NCI-H2081 treated with DMSO at 0.1 percent for 48 hours (cell line): ENCODE measurements at places on chromosomes 7 and 10.

DNA sequence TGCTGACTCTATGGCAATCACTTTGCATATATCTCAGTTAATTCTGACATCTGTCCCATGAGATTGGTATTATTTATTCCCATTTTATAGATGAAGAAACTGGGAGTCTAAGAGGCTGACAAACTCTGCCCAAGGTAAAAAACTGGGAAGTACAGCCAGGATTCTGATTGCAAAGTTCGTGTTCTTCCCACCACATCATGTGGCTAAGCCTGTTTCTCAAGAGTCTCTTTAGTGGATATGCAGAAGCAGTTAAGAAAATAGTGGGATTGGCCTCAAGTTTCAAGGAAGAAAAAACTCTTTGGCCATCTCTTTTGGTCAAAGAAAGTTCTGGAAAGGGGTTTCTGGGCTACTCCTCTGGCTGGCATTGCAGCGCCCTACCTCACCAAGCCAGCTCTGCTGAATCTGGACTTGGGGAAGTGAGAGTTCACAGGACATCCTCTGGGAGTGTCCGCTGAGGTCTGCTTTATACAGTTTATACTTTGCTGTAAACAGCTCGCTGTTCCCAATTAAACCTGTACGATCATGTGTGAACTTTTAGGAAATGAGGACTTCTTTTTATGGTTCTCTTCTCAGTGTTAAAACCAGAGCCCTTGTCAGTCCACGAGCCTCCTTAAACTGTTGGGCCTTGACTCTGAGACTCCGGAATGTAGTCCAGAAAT lies 12.2 kb upstream of the BMPR1A start:
- no peak for DNase-seq

GRCh38 chr7:143914938-143915652 lies 13.1 kb upstream of the TCAF1 start:
- DNase-seq: no peak

DNA sequence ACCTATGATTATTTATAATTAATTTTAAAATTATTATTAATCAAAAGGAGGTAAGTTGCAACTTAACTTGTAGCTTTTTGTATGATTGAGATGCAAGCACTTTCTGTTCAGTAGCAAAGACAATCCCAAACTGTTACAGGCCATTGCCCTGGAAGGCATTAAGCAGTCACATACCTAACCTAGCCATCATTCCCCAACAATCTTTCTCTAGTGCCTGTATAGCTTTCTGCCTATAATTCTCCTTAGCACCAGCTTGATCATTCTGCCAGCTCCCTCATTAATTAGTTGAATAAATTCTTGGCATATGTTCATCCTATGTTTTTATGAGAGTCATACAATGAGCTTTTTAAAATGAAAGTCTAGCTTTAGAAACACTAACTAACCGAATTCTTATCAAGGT lies 178.9 kb upstream of the TMEM106B start:
- DNase-seq: no peak

- DNase-seq: no peak
Observed at GRCh38 chr7:76185187-76185896, 16.4 kb upstream of the SRRM3 start.

DNA sequence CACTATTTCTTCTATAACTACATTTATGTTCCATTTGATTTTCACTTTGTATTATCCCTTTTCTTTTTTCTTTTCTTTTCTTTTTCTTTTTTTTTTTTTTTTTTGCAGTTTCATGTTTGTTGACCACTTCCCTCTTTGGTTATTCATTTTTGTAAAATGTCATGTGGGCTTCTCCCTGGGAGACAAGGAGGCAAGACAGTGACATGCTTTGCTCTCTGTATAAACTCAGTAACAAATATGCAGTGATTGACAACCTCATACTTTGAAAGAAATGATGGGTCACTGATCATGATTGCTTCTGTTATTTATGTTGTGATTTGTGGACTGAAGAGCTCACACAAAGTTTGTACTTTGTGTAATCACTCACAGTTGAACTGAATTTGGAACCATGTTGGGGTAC lies 90.2 kb upstream of the ABI1 start:
- no peak for DNase-seq

DNA sequence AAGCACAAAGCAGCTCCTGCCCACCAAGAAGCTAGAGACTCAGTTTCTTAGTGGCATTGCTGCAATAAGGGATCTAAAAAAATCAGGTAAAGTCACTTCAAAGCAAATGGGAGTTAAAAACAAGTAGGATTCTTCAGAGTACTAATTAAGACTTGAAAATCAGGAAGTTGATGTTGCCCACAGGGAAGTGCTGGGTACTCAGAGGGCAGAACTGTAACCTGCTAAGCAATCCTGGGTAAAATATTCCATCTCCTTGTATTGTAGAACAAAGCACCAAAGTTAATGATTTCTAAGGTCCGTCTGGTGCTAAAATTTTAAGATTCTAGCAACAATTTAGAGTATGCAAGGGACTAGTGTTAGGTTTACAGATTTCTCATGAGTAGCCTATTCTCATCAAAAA lies 8.3 kb downstream of the PEX1 start:
- no peak for DNase-seq

DNA sequence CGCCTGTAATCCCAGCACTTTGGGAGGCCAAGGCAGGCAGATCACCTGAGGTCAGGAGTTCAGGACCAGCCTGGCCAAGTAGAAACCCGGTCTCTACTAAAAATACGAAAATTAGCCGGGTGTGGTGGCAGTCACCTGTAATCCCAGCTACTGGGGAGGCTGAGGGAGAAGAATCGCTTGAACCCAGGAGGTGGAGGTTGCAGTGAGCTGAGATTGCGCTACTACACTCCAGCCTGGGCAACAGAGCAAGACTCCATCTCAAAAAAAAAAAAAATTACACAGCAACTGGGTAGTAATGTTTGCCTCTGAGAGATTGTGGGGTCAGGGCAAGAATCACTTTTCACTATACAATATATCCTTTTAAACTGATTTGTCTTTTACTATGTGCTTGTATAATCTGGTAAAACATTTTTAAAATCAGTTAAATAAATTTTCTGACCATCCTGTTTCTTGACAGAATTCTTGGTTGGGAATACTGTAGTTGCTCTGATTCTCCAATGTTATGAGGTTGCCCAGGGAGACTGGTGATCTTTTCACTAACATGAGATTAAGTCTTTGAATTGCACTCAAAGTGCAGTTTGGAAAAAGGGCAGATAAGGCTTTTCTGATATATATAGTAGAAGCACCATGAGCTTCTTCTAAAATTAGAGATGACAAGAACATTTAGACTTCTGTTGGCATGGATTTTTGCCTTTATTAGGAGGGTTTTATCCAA lies 1.5 kb downstream of the ENTPD7 start:
- no peak for DNase-seq

- no peak for DNase-seq
Observed at GRCh38 chr7:33829536-33829935, 75.8 kb upstream of the BMPER start.

- DNase-seq: no peak
Observed at GRCh38 chr10:113239566-113240350, 289.7 kb downstream of the TCF7L2 start.

- DNase-seq: no peak
Observed at GRCh38 chr7:91514591-91514990, 250.4 kb downstream of the FZD1 start.

DNA sequence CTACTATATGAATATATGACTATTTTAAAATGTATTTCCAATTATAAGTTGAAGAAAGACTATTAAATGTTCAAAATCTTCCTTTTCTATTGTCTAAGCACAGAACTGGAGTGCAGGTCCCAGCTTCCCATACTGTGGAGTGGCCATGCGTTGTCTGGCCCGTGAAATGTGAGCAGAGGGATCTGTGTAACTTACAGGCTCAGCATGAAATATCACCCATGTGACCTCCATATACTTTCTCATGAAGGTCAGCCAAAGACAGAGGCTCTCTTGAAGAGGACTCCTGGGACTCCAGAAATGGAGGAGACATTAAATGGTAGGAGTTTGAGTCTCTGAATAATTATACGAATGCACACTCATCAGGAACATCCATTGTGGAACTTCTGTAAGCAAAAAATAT lies 92.4 kb upstream of the CAV2 start:
- no peak for DNase-seq

GRCh38 chr7:43926798-43927123 lies 525 bp downstream of the UBE2D4 start:
- DNase-seq: no peak

DNA sequence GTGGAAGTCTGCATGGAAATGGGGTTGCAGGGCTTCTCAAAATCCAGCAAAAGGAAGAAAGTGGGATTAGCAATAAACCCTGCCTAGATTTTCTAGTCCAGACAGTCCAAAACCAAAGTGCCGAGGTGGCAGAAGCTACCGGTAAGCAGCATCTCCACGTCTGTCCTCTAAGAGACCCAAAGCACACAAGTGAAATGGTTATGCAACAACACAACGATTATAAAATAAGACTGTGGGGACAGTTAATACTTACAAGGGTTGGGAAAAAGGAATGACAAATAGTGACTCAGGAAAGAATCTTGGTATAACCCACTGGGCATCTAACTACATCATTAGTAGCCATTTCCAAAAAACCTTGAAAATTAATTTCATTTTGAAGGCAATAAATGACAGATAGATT lies 24.7 kb downstream of the CREB3L2 start:
- no peak for DNase-seq

- no peak for DNase-seq
Observed at GRCh38 chr10:32930036-32930435, 28.0 kb downstream of the ITGB1 start.

DNA sequence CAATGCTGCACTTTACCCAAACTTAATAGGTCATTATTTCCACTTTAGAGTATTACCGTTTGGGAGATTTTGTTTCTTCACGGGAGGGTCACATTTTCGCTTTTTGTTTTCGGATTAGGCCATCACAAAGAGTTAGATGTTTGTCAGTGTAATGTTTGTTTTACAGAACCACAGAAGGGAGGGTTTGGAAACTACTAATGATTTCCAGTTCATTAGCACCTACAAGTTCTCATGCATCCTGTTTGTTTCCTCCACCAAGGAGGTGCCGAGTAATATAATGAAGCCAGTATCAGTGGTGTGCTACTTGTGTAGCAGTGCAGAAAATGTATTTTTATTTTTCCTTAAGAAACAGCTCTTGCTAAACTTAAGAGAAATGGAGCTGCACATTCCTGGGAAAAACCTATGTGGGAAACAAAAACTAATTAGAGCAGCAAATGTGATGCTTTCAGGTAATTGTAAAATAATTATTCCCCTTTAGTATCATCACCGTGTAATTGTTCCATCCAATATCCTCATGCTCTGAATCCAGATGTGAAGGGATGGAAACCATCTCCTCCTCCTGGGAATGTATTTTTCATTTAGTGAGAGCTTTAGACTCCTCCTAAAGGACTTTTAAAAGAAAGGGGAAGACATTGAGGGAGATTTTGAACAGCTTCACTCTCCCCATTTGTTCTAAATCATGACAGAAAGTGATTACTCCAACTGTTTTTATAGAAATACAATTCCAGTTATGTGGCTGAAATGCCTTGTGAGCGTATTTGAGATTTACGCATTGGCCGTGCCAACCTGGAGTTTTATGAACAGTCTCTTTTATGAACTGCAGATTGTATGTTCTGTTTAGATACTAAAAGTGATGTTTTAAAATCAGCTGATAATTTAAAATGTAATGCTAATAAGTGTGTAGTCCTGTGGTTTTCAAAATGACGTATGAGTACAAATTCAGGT lies 5.6 kb downstream of the CELF2 start:
- DNase-seq: no peak

GRCh38 chr7:134804351-134804750 lies 24.9 kb downstream of the CALD1 start:
- no peak for DNase-seq

- DNase-seq: peak; percentile 53
Observed at GRCh38 chr7:44634187-44634838, 27.9 kb downstream of the OGDH start.

- DNase-seq: no peak
Observed at GRCh38 chr7:99116144-99116543, 27.8 kb downstream of the SMURF1 start.

- DNase-seq: no peak
Observed at GRCh38 chr10:11605807-11606408, 5.5 kb downstream of the USP6NL start.

- no peak for DNase-seq
Observed at GRCh38 chr10:78649429-78649828, 419.3 kb upstream of the ZMIZ1 start.

GRCh38 chr10:105598207-105598606 lies 957.1 kb downstream of the SORCS3 start:
- DNase-seq: no peak

GRCh38 chr10:121819049-121819448 lies 108.8 kb downstream of the ATE1 start:
- DNase-seq: no peak

DNA sequence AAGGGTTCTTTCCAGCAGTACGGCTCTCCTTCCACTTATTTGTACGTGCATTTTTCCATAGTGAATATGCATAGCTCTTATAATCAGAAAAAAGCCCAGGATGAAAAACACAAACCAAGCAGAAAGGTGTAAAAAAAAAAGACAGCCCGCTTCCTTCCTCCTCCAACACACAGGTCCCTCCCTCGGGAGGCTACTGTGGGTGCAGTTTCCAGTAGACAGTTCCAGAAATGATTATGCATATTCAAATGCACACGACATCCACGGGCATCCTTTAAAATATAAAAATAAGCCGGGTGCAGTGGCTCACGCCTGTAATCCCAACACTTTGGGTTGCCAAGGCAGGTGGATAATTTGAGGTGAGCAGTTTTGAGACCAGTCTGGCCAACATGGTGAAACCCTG lies 59.9 kb downstream of the TNRC18 start:
- no peak for DNase-seq

- DNase-seq: no peak
Observed at GRCh38 chr7:31020161-31020560, 31.9 kb upstream of the ADCYAP1R1 start.

DNA sequence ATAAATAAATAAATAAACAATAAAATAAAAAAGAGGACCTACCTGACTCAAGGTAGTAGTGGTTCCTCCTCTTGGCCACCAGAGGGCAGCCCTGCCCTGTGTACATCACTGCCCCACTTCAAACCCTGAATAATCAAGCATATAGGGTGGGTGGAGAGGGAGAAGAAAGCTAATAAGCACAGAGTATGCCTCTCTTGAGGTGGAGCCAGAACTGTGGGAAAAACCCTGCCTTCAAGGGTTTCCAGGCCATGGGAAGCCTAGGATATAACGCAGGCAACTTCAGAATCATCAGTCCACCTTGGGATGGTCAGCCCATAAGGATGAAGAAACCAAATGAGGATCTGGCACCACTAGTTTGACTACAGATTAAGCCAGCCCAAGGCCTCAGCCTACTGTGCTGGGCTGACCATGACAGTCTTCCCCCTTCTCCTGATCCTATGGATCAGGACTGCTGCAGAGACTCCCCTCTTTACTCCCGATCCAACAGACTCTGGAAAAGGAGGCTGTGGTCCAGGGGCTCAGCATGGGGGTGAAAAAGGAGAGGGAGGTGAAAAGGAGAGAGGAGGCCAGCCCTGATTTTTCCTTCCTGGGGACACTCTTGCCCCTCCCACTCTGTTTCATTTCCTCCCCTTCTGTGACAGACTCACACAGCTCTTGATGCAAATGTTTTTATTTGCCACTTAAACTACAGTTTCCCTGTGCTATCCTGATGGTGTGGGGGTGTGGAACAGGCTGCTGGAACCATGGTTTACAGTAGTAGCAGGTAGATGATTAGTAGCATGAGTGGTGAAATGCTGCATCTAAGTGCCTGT lies 10.1 kb downstream of the AVPI1 start:
- no peak for DNase-seq

GRCh38 chr7:152459724-152460251 lies 24.0 kb upstream of the KMT2C start:
- DNase-seq: peak; percentile 32

- no peak for DNase-seq
Observed at GRCh38 chr10:87054373-87055295, 34.5 kb downstream of the FAM25A start.
